ENCODE measurements at places on chromosomes 12 and 14. TPM values are rescaled to one million over a fixed set of nuclear protein-coding genes. Genes with fewer than 3 reads are reported as not detected.

Gene SERPINA5
- total RNA-seq, result 0.33 TPM

Gene KRT1
- total RNA-seq, result not detected

Gene OR4K1
- not detected for total RNA-seq

Gene SIRT4
- total RNA-seq, result 0.80 TPM

Gene EEF1AKMT3
- total RNA-seq, result 6.5 TPM

Gene EPYC
- not detected for total RNA-seq

Gene KLRK1
- 0.09 TPM for total RNA-seq

Gene OR4K13
- total RNA-seq, result not detected

Gene CLEC1B
- total RNA-seq, result not detected

Gene ZDHHC22
- 0.11 TPM for total RNA-seq

Gene SLC5A8
- total RNA-seq, result not detected

Gene KRT71
- total RNA-seq, result not detected

Gene TRAFD1
- total RNA-seq, result 19.0 TPM

Gene NEUROD4
- total RNA-seq, result not detected

Gene GPR135
- total RNA-seq, result 0.96 TPM

Gene KLHL33
- total RNA-seq, result not detected

Gene PLCZ1
- total RNA-seq, result not detected

Gene GPR68
- total RNA-seq, result 0.12 TPM

Gene LRRC10
- not detected for total RNA-seq

Gene MYH6
- not detected for total RNA-seq

Gene C12orf50
- total RNA-seq, result not detected

Gene NTN4
- 57.2 TPM for total RNA-seq

Gene WBP11
- 52.0 TPM for total RNA-seq

Gene CATSPERB
- total RNA-seq, result not detected

Gene DAO
- total RNA-seq, result not detected

Gene HOXC4
- 3.8 TPM for total RNA-seq

Gene RD3L
- total RNA-seq, result not detected

Gene CD69
- not detected for total RNA-seq

Gene PLEK2
- 28.3 TPM for total RNA-seq

Gene SDR9C7
- not detected for total RNA-seq

Gene DPY19L2
- 2.6 TPM for total RNA-seq

Gene KLRC2
- 2.1 TPM for total RNA-seq

Gene ADAMTS20
- not detected for total RNA-seq

Gene OR6C2
- not detected for total RNA-seq
